Activated T-cell treated with anti-CD3 and anti-CD28 coated beads, Interleukin-2, amount 50 U/mL, for 1 hour (primary cell): ENCODE measurements at places on chromosomes 3 and 15.

DNA sequence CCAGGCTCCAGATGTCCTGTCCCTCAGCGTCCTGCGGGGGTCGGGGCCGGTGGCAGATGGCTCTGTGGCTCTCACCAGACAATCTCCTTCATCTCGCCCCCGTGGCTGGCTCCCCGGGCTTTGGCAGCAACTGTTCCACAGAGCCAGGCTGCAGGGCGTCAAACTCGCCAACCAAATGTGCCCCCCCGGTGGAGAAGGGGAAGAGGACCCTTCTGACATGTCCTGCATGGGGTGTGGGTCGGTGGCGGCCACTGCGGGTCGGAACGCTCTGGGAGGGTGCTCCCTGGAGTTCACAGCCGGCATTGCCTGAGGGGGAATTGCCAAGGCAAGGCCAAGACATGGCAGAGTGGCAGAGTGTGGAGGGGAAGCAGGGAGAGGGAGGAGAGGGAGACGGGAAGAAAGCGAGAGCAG is 36.0 kb downstream of the BDH1 start:
- DNase-seq, result no peak

DNA sequence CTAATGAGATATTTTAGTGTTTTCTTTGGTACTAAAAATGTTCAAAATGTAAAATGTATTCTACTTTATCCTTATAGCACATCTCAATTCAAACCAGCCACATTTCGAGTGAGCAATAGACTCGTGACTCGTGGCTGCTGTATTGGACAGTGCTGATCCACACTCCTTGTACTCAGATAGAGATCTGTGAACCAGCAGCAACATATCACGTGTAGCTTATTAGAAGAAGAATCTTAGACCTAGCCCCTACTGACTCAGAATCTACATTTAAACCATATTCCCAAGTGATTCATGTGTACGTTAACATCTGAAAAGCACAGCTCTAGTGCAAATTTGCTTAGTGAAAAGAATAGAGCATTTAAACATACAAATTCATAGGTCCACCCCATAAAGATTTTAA is 130.9 kb downstream of the IL1RAP start:
- no peak for DNase-seq

DNA sequence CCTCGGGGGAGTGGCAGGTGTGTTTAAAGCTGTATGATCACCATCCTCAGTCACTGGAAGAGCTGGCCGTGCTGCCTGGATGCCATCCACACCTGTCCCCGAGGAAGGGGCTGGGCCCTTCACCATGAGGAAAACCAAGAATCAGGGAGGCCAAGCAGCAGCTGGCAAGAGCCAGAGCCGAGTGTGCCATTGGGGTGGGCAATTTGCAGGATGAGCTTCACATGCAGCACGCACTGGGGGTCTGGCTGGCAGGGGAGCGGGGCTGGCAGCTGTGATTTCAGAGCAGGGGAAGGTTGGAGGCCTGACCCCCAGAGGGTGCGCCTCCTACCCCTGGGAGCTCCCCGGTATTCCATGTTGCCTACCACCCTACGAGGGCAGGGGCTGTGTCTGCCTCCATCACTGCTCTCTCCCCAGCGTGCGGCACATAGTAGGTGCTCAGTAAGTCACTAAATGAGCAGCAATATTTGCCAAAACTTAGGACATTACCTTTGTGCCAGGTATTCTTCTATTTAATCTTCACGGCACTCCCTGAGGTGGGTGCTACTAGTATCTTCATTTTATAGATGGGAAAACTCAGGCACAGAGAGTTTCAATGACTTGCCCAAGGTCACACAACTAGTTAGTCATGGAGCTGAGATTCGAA is 30.3 kb upstream of the IQSEC1 start:
- no peak for DNase-seq

DNA sequence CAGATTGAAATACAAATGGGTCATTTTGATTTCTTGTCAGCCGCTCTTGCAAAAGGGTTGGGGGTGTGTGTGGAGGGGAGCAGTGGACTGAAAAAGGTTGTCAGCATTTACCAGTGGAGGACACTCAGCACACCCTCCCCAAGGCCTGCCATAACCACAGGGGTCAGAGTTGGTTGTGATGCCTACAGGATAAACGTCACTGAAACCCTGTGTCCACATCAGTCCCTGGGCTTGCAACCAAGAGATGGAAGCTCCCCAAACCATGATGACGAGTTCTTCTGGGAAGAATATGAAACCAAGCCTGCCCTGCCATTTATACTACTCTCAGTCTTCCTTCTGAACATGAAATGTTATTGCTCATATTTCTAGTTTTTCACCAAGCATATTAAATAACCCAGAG is 54.0 kb upstream of the UMPS start:
- DNase-seq, result no peak

DNA sequence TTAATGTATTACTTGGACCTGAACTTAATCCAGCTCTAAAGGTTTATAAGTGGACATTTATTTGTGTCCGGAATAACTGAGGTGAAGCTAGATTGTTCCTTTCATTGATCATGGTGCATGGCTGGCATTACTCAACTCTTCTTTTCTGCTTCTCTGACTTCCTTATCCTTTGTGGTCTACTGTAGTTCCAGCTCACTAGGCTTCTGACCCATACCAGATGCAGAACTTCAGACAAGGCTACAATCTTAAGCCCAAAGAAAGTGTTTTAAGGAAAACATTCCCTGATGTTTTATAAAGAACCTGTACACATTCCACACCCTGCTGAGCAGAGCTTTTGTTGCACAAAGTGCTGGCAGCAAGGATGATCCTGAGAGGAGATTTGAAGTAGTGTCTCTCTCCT is 250.8 kb upstream of the TGFBR2 start:
- no peak for DNase-seq

- DNase-seq, result no peak
These were observed 91.9 kb downstream of the RPLP1 start for GRCh38 chr15:69544365-69545113.

GRCh38 chr3:184636741-184637316 is 75.0 kb downstream of the MAGEF1 start:
- DNase-seq, result no peak

DNA sequence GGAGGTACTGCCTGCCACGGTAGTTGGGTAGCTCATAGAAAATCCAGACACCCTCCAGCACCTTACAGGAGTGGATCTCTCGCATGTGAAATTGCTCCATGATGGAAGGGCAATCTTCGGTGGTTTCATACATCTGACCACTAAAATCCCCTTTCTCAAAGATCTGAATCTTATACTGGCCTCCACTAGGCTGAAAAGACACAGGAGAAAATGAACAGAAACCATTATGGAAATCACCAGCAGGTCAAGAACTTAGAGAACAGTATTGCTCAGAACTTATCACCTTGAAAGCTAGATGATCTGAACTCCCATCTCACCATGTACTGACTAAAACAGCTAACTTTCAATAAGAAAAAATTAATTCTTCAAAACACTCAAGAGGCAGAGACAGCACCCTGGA is 5.4 kb downstream of the CRYGS start:
- DNase-seq, result no peak

DNA sequence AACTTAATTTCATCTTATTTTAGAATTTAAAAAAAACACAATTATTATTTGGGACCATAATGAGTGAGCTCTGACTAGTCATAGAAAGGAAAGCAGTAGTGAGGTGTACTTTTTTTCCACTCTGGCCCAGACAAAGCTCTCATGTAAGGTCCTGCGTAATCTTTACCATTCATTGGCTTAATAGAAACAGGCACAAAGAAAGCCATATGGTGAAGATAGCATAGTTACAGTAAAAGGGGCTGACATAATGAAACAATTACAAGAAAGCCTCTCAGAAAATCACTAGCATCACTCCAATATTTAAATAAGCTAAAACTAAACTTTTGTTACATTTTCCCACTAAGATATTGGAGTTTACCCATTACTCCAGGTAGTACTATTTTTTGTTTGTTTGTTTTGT is 384.6 kb upstream of the ALCAM start:
- DNase-seq, result no peak

DNA sequence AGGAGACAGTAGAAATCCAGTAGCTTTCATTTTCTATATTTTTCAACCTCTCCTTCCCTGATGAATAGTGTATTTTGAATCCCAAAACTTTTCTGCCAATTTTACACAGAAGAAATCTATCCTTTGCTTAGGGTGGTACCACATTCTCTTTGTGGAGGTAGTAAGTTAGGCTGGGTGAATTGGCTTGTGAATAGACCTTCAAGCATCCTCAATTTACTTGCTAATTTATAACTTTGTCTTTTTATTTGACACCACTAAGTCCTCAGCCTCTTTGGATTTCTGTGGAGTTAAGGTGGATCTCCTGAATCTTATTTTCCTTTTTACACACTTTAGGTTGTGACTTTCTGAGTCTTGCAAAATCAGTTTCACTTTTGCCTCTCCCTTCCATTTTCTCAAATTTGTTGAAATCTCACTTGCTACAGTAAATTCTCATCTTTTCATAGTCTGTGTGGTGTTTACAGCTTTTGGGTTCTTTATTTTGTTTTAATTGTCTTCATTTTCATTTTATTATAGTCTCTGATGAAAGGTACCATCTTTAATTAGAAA is 5.7 kb upstream of the PLSCR1 start:
- no peak for DNase-seq

DNA sequence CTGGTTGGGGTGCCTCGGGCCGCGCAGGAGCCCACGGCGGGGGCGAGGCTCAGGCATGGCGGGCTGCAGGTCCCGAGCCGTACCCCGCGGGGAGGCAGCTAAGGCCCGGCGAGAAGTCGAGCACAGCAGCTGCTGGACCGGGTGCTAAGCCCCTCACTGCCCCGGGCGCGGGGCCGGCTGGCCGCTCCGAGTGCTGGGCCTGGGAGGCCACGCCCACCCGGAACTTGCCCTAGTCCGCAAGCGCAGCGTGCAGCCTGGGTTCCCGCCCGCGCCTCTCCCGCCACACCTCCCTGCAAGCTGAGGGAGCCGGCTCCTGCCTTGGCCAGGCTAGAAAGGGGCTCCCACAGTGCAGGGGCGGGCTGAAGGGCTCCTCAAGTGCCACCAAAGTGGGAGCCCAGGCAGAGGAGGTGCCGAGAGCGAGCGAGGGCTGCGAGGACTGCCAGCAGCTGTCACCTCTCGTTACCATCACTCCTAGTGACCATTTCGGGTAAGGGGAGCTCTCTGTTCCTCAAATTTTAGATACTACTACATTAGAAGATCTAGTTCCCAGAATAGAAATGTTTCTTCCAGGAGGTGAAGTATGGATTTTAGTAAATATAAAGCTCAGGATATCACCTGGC is 417.0 kb upstream of the AGTR1 start:
- DNase-seq, result no peak

DNA sequence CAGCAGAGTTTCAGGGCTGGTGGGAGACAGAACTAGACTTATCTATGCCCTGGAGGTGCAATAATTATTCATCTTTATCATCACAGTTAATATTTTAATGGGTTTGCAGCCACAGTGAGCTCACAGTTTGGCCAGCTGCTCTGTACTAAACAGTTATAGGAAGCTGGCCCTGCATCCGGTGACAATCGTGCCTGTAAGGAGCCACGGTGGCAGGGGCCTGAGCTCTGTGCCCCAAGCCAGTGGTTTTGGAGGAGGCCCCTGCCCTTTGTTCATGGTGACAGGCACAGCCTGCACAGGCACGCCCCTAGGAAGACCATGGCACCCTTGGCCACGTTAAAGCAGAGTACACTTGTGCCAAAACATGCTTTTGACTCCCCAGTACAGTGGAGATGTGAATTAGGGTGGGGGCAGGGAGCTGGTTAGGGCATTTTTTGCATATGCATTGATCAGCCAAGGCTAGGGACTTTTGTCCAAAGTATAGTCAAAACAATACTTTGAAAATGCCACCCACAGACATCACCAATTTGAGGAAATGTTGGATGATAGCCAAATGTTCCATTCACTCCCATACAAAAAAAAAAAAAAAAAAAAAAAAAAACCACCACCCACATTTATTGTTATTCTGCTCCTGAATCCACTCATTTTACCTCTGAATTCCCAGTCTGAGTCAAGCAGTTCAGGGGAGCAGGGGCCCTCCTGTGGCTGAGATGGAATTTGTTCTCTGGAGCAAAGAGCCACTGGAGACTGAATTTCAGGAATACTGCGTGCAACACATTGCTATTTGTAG is 3.4 kb upstream of the RFTN1 start:
- no peak for DNase-seq

GRCh38 chr15:55695432-55695831 is 47.5 kb downstream of the PRTG start:
- DNase-seq, result no peak

- DNase-seq, result no peak
These were observed 16.2 kb downstream of the CEP152 start for GRCh38 chr15:48794697-48795134.

- no peak for DNase-seq
These were observed 262.1 kb downstream of the NAALADL2 start for GRCh38 chr3:175121225-175121624.

- DNase-seq, result no peak
These were observed 156.2 kb upstream of the SEMA6D start for GRCh38 chr15:47561102-47561501.

GRCh38 chr15:52994290-52994689 is 204.2 kb upstream of the ONECUT1 start:
- no peak for DNase-seq

GRCh38 chr3:138093721-138094120 is 21.7 kb downstream of the DZIP1L start:
- DNase-seq, result no peak

GRCh38 chr3:78912687-78913086 is 855.1 kb downstream of the ROBO1 start:
- no peak for DNase-seq

DNA sequence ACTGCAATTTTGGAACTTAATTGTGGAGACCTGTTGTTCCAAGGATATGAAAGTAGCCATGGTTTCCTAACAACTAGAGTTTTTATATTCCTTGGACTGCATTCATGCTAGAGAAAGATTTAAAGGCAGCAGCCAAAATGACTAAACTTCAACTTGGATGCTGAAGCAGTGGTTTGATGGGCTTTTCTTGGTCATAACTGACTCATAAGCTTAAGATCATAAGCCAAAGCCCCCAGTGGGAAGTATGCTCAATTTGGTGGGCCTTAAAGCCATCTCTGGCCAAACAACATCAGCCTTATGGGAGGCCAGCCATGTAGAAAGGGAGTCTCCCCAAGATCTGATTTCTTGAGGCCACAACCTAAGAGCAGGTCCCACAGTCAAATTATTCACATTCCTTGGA is 80.2 kb downstream of the ZNF280D start:
- DNase-seq, result no peak

GRCh38 chr3:128369881-128370642 is 96.6 kb downstream of the DNAJB8 start:
- DNase-seq, result no peak

DNA sequence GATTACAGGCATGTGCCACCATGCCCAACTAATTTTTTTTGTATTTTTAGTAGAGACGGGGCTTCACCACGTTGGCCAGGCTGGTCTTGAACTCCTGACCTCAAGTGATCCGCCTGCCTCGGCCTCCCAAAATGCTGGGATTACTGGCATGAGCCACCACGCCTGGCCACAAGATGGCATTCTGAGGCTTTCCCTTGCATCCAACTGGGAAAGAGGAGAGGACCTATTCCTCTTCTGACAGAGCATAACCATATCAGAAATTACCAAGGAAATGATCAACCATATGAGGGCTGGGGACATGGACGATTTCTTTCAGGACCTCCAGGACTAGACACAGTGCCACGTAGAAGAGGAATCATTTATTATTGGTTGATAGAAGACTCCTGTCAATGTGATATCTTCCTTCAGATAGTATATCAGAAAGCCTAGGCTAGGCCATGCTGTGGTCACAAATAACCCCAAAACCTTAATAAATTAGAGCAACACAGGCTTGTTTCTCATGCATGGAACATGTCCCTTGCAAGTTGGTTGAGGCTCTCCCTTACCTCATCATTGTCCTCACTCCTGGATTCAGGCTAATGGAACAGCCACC is 372.3 kb upstream of the IL12A start:
- no peak for DNase-seq
